ENCODE measurements at places on chromosomes 1 and 21.
A peak's percentile ranks its signal among the peaks of the same experiment; 100 is the strongest.

DNA sequence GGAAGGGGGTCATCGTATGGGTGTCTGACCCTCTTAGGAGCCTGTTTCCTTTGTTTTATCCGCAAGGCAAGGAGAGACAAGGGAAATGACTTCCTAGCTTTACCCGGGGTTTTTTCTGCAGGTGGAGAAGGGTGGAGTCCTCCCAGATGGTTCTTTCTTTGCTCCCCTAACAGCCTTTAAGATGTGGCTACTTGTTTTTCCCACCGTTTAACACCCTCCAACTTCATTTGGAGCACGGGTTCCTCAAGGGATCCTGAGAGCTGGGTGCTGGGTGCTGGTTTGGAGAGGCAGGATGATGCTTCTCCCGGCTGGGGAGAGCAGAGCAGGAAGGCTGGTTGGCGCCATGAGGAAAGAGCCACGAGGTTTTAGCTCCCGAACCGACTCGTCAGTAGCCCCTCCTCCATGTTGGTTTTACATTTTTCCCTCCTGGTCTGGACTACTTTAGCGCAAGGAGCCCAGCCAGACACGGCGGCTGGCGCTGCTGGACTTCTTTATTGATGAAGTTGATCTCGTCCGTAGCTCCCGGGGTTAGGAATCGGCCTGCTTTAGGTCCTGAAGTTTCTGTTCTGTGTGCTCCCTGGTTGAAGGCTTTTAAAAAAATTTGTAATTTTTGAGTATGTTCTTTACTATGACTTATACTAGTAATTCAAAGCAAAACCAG, 1.4 kb downstream of the UCK2 start:
- peak; percentile 51 for DNase-seq

DNA sequence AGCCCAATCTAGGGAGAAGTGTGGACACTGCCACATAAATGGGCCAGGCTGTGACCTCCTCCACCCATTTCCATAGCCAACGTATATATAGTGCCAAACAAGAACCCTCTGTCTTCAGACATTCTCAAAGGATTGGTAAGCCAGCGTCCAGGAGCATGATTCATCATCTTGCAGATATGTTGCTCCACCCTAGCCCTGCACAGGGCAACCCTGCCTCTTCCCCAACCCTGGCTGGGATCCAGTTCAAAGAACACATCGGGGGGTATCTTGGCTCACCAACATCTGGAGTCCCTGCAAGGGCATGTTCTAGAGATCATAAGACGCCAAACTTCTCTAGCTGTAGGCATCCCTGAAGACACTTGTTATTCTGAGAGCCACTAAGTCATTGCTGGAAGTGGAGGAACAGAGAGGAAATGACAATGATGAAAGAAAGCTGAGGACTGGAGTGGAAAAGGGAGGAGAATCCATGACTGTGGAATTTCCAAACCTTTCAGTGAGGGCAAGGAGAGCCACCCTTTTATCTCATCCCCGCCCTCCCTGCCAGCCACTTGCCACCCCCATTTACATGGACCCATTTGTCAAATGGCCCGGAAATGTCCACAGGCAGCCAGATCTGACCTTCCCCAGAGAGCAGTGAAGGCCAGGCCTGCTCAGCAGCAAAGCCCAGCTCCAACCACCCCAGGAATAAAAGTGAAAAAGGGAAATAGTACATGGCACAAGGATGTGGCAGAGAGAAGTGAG, 144.1 kb upstream of the CTTNBP2NL start:
- no peak for DNase-seq

DNA sequence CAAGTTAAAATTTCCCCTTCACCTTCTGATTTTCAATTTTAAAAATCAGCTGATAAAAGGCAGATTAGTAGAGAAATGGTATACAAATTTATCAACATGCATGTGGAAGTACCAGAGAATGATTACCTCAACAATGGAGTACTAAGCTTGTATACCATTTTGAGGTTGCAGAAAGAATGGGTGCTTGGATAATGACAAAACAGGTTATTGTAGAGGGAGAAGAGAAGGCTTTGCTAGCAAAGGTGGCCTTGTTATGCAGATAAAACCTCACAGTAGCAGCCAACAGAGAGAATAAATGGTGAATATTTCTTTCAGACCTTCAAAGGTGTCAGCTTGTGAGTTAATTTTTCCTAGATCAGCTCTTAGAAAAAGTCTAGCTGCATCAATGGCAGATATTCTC, 1174.9 kb upstream of the ADGRL4 start:
- DNase-seq: no peak

- peak; percentile 50 for DNase-seq
These were observed 29.1 kb upstream of the JUN start for GRCh38 chr1:58812926-58813325.

DNA sequence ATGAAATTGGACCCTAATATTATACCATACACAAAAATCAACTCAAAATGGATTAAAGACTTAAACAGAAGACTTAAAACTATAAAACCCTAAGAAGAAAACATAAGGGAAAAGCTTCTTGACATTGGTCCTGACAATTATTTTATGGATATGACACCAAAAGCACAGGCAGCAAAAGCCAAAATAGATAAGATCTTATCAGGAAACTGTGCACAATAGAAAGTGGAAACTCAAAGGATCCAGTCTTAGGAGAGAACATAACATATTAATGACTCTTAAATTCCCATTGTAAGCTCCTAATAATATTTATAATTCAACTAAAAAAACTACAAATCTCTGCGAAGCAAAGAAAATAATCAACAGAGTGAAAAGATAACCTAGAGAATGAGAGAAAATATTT, 39.8 kb downstream of the RGS13 start:
- no peak for DNase-seq

- no peak for DNase-seq
These were observed 864.3 kb upstream of the ADAMTS5 start for GRCh38 chr21:27831177-27831576.

DNA sequence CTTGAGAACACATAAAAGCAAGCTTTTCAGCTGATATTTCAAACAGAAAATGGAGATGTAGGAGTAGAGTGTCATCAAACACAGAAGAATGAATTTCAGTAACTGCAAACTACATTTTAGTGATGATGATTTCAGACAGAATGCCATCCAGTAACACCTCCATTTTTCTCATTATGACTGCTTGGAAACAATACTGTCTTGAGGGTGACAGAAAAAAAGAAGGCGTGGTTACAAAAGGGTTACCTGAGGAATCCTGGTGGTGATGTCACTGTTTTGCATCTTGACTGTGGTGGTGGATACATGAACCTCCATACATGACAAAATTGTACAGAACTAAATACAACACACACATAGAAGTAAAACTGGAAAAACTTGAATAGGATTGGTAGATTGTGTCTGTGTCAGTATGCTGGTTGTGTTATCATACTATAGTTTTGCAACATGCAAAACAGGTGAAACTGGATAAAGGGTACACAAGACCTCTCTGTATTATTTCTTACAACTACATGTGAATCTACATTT, 375.9 kb downstream of the PTBP2 start:
- DNase-seq: no peak

GRCh38 chr21:25508364-25508763, 98.9 kb downstream of the MRPL39 start:
- no peak for DNase-seq

DNA sequence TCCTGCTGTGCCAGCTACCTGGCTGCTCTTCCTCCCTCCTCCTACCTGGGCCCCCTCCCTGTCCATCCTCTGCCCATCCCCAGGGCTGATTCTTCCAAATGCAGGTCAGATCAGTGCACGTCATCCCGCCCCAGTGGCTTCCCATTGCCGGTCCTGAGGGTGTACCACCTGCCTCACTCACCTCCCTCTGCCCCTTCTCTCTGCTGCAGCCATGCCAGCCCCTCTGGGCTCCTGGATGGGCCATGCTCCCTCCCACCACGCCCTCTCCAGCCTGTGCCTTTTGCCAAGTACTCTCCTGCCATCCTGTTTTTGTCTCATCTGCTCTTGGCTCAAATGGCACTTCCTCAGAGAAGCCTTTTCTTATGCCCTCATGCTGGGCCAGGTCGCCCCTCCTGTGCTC, 95.8 kb downstream of the ARHGEF10L start:
- no peak for DNase-seq

- no peak for DNase-seq
These were observed 17.6 kb downstream of the PANK4 start for GRCh38 chr1:2508751-2509150.

DNA sequence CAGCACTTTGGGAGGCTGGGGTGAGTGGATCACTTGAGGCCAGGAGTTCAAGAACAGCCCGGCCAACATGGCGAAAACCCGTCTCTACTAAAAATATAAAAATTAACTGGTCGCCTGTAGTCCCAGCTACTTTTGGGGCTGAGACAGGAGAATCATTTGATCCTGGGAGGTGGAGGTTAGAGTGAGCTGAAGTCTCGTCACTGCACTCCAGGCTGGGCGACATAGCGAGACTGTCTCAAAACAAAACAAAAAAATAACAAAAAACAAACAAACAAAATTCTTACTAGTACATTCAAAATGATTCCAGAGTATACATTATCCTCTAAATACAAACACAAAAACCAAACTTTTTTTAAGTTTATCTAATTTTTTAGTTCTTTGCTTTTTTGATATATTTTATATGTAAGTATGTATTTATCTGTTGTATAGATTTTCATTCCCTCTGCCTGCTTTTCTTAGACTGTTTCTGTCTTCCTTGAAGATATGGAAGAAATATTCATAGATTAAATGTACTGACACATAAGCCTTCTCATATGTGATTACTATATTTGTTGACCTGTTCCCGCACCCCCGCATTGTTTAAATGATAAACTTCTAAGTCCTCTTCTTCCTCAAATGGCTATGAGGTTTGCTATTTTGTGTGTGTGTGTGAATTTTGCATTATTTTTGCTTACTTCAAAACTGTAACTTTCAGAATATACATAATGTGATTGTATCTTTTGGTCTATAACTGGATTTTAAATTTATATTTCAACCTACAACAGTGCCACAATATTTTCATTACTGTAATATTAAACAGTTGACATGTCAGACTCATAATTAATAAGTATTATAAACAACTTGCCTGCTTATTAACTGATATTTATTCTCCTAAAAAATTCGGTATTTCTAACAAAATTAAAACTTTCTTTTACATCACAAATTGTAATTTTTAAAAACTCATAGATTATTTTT, 1674.1 kb upstream of the B3GALT2 start:
- DNase-seq: no peak

DNA sequence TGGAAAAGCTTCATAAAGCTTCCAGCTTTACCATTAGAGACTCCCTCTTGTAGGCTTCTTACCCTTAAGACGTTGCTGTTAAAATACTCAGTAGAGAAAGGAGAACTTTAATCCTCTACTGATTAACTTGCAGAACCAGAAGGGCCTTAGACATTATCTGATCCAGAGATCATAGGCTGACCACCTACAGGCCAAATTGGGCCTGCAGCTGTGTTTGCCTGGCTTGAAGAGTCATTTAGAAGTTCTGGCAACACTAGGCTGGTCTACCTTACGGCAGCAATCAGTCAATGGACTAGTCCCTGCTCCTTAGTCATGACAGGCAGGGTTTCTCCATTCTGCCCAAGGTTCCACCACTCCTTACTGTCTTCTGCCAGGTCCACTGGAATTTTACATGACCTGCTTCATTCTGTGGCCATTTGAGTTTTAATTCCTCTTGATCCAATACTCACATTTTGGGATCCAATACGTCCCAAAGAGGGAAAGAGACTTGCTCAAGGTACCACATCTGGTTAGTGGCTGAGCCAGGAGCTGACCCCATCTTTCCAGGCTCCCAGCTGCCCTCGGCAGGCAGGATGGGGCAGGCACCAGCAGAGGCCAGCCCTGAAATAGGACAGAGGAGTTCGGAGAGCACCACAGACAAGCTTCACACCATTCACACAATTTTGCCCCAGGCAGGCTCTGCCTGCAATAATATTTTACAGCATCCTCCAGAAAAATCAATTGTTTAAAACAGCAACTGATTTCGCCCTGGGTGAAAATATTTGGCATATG, 96.8 kb downstream of the TNR start:
- DNase-seq: no peak

Data from inflammatory macrophage treated with lipopolysaccharide for 4 hours (primary cell).